Stimulated activated CD8-positive, alpha-beta memory T cell treated with anti-CD3 and anti-CD28 coated beads, Interleukin-2, amount 100 ng/mL, for 48 hours (primary cell): ENCODE measurements at places on chromosomes 6 and 20.

DNA sequence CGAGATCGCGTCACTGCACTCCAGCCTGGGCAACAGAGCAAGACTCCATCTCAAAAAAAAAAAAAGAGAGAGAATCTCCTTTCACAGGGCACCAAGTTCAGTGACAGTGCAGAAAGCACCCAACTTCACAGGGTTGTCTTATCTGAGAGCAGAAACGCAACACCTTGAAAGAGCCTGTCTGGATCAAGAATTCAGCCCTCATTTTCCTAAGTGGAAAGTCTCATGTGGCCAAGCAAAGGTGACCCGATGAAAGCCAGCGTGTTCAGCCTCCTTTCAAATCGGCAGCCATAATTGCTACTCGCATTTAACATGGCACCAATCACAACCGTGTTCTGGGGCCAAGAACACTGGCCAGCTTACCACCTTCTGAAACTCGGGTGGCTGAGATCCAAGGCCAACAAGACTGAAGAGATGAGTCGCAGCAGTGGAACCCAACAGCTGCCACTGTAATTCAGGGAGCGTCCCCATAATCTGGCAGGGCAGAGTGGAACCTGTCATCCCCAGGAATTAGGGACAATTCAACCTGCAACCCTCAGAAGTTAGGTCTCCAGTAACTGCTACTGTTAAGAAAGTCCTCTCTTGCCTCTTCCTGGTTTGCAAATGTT lies 536.7 kb upstream of the JARID2 start:
- DNase-seq = no peak

DNA sequence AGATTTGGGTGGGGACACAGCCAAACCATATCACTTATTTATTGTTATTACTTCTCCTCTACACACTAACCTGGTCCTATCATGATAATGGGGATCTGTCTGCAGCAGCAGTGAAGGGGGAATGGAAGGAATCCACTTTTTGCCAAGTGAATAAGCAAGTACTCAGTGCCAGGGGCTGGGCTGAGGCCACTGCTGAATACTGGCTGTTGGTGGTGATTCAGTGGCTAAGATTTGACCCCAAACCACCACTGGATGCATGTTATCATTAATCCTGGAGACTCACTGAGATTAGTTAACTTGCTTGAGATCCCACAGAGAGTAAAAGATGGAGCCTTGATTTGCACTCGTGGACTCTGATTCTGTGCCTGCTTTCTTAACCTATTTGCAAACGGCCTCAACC lies 127.7 kb downstream of the TSHZ2 start:
- no peak for DNase-seq

DNA sequence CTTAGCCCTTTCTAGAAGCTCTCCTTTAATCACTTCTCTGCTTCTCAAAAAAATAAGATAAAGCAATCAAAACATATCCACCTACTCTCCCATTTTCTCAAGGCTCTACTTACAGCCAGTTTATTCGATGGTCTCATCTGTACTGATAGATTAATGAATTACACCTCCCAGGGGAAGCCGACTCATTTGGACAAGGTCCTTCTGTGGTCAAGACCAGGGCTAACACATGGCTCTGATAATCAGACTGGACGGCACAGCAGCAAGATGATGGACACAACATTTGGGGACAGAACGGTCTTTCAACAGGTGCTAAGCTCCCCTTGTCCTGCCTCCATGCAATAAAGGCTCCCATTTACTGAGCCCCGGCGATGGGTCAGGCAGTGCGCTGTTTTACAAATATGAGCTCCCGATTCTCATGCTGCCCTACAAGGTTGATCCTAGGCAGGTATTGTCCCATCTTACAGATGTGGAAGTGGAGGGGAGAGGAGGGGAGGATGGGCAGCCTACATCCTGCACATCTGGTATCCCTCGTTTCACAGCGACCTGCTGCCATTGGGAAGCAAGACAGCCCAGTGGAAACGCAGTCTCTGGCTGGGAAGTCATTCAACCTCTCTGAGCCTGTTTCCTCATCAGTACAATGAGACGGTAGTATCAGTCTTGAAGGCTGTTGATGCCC lies 15.7 kb downstream of the CPNE5 start:
- no peak for DNase-seq

DNA sequence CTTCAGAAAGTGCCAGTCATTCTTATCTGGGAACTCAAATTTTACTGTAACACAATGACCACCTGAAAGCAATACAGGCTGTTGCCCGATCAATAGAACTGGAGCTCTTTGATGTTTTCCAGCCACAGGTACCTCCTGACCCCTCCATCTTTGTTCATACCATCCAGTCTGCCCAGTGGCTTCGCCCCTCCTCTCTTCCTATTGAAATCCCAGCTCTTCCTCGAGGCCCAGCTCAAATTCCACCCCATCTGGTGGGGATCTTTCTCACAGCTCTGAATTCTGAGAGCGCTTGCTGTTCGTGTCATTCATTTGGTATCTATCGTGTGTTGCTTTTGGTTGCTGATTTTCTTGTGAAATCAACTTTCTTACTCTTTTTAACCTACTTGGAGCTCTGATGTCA lies 87.9 kb upstream of the CNKSR3 start:
- no peak for DNase-seq

GRCh38 chr6:12221856-12222255 lies 68.3 kb upstream of the EDN1 start:
- DNase-seq = no peak

DNA sequence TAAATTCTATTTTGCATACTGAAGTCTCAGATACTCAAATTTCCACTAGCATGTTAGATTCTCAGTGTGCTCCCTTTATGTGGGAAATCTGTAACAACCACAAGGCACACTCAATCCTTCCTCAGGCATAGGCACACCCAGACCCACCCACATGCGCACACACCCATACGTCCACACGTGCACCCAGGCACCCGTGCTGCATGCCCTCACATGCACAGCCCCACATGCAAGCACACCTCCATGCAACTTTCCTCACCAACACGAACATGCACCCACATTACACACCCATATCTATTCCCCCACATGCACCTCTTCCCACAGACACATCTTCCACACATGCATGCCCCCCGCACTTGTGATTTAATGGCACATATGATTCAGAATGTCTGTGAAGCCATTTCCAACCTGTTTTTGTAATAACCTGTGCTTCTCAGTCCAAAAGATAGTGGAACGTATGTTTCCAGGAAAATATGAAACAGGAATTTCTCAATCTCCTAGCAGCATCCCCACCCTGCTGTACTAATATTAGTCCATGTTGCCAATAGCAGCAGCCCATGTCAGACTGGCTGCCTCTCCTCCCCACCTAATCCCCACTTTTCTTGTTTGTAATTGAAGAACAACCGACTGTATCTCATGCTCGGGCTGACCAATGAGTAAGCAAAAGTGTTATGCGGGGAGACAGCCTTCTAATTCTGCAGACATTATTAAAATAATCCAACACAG lies 11.3 kb upstream of the CYP24A1 start:
- no peak for DNase-seq

- DNase-seq = no peak
These were observed 6.6 kb upstream of the SPO11 start for GRCh38 chr20:57323034-57323433.

- no peak for DNase-seq
These were observed 23.9 kb downstream of the DUSP22 start for GRCh38 chr6:315921-316752.

GRCh38 chr20:62752181-62752670 lies 43.6 kb downstream of the NTSR1 start:
- no peak for DNase-seq

DNA sequence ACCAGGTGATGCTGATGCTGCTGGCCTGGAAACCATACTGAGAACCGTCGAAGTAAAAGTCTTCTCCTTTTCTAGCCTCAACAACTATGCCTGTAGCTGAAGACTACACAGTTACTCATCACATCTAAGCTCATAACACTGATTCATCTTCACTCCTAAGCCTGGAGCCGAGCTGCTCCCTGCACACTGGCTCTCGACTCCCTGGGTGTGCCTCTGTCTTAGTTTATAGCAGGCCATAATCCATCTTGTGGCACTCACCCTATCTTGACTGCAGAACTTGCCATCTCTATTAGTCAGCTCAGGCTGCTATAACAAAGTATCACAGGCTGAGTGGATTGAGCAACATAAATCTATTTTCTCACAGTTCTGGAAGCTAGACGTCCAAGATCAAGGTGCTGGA lies 191.0 kb downstream of the UNC5CL start:
- DNase-seq = no peak

- DNase-seq = no peak
These were observed 98.6 kb downstream of the KCNQ5 start for GRCh38 chr6:72720464-72720863.

GRCh38 chr6:130367767-130368166 lies 1.9 kb downstream of the TMEM200A start:
- DNase-seq = no peak

GRCh38 chr6:13814938-13815575 lies 700 bp upstream of the MCUR1 start:
- DNase-seq = no peak

- DNase-seq = no peak
These were observed 46.1 kb upstream of the TMEM217 start for GRCh38 chr6:37303891-37304503.

DNA sequence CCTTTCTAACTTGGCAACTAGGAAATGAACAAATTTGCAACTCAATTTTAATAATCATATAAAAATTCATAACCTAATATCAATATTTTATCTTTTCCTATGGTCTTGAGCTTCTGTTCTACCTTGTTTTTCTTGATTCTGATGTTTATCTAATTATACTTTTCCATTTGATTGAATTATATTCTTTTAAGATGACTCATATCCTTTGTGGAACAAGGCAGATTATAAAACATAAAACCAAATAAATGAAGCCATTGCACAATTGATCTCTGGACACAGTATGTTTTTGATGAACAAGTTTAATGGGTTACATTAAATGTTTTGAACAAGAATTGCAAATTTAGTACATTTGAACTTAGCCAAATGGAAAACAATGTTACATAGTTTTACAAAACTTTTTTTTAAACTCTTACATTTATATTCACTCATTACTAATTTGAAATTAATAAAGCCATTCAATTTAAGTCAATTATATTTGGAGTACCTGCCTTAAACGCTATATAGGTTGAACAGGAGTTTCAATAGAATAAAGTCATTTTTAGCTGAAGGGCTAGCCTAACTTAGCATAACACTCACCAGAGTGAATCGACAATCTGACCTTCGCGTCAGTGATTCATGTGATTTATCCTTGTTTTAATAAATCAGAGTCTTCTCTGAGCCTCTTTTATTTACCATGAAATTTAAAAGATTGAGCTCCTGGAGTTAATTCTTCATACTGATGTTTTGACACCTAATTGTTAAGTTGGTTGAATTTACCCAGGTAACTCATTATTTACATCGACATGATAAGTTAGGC lies 3.8 kb downstream of the NCOA7 start:
- no peak for DNase-seq

- DNase-seq = no peak
These were observed 16.8 kb downstream of the CD83 start for GRCh38 chr6:14134211-14134910.

DNA sequence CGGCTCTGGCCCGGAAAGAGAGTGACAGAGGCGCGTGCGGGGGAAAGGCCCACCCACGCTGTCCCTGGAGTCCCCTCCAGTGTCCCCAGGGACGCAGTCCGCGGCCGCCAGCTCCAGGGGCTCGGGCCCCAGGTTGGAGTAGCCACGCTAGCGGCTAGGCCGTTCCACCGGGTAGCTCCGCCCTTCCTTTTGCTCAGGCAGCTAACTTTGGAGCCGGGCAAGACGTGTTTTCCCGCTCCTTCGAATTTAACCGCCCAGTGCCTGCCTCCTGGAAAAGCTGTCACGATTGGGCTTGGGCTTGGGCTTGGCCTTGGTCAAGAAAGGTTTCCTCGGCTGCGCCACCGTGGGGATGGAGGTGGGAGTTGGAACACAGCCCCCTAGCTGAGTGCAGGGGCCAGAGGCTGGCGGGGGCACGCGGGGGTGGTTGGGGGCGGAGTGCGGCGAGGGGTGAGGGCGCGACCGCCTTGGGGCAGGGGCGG lies 4.7 kb downstream of the LINC00237 start:
- DNase-seq = no peak

- DNase-seq = no peak
These were observed 146.1 kb downstream of the EDN1 start for GRCh38 chr6:12436224-12436623.

DNA sequence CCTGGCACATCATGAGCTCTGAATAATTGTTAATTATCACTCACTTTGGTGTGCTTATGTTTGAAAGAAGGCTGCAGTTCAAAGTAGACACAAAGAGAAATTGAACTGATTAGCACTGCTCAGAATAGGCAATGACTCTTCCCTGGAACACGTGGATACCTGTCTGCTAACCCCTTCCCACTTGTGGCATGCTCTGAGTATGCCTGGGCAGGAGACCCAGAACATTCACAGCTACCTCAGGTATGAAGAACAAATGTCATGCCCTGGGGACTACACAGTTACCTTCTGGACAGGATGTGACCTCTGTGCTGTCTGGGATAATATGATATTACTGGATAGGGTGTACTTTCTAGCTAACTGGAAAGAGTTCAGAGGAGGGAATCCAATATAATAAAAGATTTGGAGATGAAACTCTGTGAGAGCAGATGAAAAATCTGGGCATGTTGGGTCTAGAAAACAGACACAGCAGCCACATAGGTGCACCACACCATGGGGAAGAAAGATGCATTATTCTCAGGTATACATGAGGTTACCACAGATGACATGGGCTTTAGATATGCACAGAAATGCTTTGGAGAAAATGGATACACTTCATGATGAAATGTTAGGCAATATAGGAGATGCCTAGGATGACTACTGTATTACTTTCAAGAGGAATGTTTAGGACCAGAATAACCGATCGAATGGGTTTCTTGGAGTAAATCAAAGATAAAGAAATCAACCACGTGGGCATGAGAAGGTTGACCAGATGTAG lies 324.2 kb upstream of the PREP start:
- DNase-seq = no peak

DNA sequence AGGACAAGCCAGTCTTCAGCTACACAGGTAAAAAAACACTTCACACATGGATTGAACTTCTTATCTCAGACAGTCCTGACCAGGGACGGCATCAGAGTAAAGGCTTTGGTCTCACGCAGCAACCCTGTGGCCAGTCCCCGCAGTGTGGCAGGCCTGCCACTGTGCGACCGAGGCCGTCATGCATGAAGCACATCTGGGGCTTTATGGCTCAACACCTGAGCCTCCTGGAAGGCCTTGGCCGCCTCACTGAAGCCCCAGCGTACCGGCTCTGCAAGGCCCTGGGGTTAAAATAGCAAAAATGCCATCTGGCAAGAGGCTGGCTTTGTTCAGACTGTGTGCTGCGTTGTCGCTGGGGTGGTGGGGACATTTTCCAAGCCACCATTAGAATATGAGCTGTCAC lies 32.8 kb downstream of the TBC1D7 start:
- DNase-seq = no peak

DNA sequence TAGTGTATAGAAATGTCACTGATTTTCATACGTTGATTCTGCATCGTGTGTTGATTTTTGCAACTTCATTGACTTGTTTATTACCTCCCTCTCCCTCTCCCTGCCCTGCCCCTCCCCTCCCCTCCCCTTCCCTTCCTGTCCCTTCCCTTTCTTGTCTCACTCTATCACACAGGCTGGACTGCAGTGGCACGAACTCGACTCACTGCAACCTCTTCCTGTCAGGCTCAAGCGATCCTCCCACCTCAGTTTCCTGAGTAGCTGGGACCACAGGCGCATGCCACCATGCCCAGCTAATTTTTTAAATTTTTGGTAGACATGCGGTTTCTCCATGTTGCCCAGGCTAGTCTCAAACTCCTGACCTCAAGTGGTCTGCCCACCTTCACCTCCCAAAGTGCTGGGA lies 19.2 kb upstream of the PPP1R14C start:
- DNase-seq = no peak
